ENCODE measurements at places on chromosomes 6 and 20.

DNA sequence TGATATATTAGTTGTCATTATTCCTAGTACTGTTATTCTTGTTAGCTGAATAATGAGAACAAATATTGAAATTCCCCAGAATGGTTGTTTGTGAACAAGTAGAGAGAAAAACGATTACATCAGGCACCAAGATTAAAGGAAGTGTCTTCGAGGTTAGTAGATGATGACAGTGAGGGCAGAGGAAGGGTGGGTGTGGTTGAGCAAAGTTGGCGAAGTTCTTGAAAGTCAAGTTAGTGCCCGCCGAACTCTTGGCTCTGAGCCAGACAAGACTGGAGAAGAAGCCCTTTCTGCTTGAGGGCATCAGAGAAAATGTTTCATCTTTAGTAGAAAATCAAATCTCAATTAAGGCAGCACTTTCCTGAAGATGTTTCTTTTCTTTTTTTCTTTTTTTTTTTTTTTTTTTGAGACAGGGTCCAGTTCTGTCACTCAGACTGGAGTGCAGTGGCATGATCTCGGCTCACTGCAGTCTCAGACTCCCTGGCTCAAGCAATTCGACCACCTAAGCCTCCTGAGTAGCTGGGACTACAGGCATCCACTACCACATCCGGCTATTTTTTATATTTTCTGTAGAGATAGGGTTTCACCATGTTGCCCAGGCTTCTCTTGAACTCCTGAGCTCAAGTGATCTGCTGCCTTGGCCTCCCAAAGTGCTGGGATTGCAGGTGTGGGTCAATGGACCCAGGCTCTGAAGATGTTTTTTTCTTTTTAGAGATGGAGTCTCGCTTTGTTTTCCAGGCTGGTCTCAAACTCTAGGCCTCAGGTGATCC, 77.1 kb downstream of the SGK1 start:
- no peak for DNase-seq

- no peak for DNase-seq
Measured at GRCh38 chr6:106730264-106730663, 100.9 kb downstream of the QRSL1 start.

GRCh38 chr6:143059663-143060353, 881 bp upstream of the AIG1 start:
- DNase-seq, result no peak

DNA sequence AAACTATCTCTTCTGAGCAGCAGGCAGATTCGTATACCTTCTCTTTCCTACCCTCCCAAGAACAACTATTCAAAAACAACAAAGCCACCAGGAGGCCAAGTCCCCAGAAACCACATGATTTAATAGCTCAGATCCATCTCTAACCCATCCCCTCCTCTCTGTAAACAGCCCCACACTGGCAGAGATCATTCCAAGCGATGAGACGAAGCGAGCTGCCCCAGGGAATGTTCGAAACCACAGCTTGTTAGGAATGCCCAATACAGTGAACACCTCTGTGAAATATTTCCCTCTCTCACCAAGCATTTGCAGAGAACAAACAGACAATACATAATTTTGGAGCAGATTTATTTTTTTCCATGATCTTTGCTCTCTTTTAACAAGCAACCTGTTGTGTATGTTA, 231.8 kb downstream of the SOD2 start:
- no peak for DNase-seq

DNA sequence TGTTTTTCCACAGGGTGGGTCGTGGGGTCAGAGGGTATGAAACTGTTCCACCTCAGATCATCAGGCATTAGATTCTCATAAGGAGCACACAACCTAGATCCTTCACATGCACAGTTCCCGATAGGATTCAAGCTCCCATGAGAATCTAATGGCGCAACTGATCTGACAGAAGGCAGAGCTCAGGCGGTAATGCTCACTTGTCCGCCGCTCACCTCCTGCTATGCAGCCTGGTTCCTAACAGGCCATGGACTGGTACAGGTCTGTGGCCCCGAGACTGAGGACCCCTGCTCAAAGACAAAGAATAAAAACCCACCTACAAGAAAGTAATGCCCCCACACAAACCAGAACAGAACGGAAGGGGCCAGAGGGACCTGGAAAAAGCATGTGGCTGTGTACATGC, 76.1 kb upstream of the SNX9 start:
- no peak for DNase-seq

DNA sequence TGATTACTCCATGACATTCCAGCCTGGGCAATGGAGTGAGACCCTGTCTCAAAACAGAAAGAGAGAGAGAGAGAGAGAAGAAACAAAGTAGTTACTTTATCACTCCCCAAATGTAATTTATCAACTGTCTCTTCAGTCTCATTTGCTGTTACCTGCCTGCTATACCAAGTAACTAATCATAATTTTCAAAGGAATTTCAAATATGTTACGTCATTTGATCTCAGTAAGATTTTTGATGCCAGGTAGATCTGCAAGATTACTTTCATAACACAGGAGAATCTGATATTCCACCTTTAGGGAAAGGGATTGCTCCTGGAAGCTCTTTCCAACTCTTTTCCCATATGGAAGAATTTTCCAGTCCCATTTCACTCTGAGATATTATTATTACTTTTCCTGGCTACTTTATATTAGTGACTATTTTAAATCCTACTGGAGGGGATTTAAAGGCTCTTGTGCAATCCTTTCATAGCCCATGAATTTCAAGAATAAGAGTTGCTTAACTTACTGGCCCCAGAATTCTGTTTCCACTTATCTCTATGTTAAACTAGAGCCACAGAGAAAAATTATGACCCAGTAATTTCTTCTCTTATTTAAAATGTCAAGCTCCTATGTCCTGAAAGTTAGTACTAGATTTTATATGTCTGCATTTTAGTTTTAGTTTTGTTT, 390.2 kb upstream of the FLRT3 start:
- DNase-seq, result no peak

GRCh38 chr20:60352596-60352995, 394.4 kb downstream of the CDH26 start:
- DNase-seq, result no peak

GRCh38 chr20:36847009-36847709, 28.8 kb upstream of the TLDC2 start:
- DNase-seq, result no peak

DNA sequence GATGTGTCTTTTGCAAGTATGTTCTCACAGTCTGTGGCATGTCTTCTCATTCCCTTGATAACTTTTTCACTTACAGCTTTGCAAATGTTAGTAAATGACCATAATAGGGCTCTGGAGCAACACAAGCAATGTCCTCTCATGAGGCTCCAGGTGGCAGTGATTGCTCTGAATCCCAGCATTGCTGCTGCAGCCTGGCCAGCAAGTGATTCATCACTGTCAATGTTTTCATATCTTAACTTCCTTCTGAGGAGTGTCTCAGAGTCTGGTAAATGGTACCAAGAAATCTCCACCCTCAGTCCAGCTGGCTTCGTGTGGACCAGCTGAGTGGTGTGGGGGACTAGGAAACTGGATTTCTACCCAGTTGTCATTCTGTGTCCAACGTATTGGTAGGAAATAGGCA, 139.6 kb downstream of the MYLK4 start:
- no peak for DNase-seq

DNA sequence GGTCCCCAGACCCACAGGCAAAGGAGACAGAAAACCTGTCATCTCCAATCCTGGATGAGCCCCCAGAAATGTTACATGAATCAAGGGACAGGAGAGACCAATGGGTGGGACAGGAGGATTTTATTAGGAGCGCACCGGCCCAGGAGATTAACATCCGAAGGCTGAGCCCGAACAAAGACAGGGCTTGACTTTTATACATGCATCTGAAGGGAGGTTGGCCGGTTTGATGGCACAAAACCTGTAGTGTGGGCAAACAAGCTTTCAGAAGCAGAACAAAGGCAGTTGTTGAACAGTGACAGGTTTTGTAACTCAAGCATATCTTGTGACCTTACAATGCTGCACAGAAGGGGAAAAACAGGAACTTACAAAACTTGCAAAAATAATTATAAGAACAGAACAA, 83.9 kb upstream of the GPR6 start:
- DNase-seq, result no peak

- DNase-seq, result no peak
Measured at GRCh38 chr20:41428285-41428684, 61.7 kb upstream of the EMILIN3 start.

GRCh38 chr6:31795616-31796298, at the start of gene VARS1:
TSS of gene VARS1 (minus strand) at chr6:31795752. CDS start at chr6:31795217, 535 bp downstream.
- DNase-seq, result peak; percentile 82

DNA sequence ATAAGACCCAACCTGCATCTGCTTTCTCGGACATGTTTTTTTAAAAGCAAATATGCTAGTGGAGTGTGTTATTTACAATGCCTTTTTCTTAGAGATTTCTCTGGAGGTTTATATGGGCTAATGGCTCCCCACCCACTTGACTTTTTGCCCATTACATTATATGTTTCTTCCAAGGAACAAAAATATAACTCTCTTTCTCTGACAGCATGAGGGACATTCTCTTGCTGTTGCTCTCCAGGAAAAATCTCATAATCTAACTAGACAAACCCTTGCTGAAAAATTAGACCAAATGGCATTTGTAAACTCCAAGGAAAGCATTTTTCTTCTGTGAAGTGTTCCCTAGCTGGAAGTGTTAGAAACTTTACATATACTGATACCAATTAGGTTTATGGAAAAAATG, 213.7 kb downstream of the PRL start:
- no peak for DNase-seq

DNA sequence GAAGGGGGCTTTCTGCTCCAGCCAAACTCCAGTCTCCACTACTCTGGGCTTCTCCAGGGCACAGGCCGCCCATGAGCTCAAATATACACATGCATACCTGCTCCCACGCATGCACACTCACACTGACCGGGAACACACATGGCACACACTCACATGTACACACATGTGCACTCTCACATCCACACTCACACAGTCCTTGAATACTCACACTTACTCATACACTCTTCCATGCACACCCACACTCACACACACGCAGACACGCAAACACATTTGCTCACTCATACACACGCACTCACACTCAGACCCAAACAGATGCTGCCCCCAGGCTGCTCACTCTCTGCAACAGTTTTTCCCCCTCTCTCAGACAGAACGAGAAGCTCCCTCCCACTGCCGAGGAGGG, 7.0 kb downstream of the GDAP1L1 start:
- no peak for DNase-seq

DNA sequence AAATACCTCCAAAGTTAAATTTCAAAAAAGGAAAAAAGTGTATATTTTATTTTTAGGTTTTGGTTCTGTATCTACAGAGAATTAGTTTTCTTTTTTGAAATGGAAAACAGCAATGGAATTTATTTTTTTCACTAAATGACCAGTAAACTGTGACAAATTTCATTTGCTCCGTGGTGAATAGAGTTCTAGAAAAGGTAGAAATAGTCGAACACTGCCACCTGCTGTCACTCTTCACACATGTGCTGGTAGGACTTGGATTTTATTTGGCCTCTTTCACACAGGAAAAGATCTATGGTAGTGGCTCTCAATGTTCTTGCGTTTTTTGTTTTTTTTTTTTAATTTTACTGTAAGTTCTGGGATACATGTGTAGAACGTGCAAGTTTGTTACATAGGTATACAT, 312.5 kb downstream of the EYA4 start:
- peak; percentile 43 for DNase-seq

DNA sequence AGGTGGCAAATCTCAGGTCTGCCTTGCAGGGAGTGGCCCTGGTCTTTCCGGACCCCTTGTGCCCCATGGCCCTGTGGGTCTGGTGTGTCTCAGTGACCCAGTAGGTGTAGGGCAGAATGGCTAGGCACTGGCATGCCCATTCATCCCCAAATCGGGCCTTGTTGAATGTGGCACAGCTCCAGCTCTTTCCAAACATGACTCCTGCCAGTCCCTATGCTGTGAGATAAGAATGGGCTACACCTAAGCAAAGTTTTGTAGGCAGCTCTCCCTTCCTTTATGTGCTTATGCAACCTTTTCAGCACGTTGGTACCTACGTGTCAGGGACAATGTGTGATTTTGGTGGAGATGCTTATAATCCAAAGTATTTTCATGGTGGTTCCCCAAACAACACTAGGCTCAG, 33.9 kb downstream of the FOXO3 start:
- no peak for DNase-seq

DNA sequence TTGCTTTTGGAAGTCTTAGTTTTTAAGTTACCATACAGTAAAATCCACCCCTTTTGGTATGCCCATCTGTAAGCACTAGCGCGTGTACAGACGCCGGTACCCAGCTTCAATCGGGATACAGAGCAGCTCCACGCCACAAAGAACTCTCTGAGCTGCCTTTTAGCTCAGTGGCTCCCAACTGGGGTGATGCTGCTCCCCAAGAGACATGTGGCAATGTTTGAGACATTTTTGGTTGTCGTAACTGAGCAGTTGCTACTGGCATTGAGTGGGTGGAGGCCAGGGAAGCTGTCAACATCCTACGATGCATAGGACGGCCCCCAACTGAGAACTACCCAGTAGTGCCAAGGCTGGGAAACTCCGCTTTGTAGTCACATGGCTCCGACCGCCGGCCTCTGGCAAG, 73.3 kb downstream of the BMP7 start:
- no peak for DNase-seq

DNA sequence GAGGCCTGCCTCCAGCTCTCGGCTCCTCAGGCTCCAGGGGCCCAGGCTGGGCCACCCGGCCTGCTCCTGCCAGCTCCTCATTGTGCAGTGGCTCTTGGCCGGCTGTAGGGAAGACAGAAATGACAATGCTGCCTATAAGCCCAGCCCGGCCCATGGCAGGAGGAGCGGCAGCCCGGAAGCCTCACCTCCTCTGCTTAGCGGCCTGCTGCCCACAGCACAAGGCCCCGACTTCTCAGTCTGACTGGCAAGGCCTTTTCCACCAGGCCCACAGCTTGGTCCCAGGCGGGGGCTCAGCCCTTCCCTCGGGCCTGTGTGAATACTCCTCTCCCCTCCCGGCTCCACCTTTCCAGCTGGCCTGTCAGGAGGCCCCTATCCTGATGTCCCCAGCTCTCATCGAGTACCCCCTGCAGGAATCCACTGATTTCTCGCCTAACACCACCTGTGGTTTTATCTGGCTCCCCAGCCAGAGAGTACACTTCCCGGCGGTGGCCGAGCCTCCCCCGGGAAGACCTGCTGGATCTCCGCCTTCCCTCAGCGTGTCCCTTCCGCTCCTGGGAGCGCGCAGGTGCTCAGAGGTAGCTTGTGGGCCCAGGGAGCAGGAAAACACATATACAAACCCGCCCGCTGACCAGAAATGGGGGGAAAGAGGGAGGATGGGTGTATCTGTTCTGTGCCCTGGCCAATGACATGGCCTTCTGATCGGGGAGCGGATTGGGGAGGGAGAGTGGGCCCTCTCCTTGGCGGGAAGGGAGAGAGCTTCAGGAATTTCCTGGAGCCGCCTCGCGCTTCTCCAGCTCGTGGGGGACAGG, 963 bp downstream of the DDRGK1 start:
- DNase-seq, result no peak

- no peak for DNase-seq
Measured at GRCh38 chr20:57124366-57124765, 142.1 kb downstream of the BMP7 start.

GRCh38 chr6:138088326-138088762, 18.9 kb downstream of the PERP start:
- DNase-seq, result no peak

DNA sequence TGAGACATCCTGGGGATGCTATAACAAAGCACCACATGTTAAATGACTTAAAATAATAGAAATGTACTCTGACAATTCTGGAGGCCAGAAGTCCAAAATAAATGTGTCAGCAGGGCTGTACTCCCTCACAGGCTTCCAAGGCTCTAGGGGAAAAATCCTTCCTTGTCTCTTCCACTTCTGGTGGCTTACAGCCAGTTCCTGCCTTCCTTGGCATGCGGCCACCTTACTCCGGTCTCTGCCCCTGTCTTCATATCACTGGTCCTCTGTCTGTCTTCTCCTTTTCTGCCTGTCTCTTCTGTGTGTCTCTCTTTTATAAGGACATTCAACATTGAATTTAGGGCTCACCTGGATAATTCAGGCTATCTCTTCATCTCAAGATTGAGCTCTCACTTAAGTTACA, 155.3 kb upstream of the SYNCRIP start:
- no peak for DNase-seq
